ENCODE measurements at places on chromosomes 1 and 21.

- DNase-seq = no peak
Measured at GRCh38 chr1:33060579-33061083, 20.3 kb upstream of the AZIN2 start.

DNA sequence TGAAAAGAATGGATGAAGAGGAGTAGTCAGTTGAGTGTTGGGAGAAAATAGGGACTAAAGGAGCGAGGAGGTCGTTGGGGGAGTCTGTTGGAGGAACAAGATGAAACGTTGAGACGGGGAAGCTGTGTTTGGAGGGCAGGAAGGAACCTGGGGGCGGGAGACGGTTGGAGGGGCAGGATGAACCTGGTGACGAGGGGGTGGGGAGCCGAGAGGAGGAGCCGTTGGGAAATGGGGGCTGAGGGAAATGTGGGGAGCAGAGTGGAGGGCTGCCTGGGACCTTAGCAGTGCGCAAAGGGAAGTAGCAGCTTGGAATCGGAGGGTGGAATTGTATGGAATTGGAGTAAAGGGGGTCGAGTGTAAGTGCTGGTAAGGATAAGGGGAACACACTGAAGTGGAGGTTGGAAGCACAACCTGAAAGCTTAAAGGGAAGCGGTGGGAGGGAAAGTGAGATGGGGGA is 630 bp downstream of the MTF2 start:
- peak; percentile 4 for DNase-seq

DNA sequence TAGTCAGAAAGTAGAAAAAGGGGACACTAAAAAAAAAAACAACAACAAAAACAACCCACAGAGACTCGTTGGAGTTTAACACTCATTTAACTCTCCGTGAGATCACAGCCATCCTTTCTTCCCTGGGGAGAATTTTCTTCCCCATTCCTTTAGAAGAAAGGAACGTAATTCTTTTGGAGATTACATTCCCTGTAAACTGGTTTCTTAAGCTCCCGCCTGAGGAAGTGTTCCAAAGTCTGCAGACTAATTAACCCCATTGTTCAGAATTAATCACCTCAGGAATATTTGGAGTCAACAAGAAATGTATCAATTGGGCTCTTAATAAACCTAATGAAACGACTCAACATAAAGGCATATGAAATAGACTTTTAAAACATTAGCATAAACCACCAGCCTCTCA is 228.2 kb upstream of the CSF3R start:
- no peak for DNase-seq

DNA sequence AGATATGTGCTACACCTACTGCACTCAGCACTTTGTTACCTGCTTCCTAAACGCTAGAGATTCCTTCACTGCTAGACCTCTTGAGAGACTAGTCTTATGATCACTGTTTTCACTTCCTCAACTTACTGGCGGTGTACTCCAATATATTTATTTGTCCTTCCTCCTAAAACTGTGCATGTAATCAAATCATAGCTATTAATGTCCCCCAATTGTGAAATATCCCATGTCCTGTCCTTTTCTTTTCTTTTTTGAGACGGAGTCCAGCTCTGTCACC is 3.4 kb downstream of the SOAT1 start:
- no peak for DNase-seq

- DNase-seq = no peak
Measured at GRCh38 chr1:27157194-27157593, 2.3 kb upstream of the SLC9A1 start.

DNA sequence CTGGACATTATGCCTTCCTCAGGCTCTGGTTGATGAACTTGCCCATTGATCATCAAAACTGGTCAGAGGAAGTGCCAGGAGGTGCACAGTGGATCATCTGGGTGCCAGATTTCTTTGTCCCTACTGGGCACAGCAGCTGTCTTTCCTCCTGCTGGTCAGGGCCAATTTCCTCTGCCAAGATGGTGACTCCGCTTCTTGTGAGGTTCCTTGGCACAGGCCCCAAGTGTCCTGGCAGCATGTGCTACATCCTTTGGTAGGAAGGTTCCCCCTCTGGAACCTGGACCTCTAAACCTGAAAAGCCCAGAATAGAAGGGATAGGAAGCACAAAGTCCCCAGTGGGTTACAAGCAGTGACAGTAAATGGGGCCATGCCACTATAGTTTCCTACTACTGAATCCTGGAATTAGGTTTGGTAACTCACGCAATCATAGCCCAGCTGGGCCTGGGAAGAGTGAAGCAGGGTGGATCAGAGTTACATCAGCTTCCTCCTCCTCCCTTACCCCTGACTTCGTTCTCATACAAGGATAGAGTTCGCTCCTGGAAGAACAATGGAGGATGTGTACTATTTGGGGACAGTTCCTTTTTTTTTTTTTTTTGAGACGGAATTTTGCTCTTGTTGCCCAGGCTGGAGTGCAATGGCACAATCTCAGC is 147.1 kb downstream of the CNIH3 start:
- no peak for DNase-seq

- DNase-seq = no peak
Measured at GRCh38 chr1:171220581-171221054, 27.7 kb upstream of the FMO1 start.

DNA sequence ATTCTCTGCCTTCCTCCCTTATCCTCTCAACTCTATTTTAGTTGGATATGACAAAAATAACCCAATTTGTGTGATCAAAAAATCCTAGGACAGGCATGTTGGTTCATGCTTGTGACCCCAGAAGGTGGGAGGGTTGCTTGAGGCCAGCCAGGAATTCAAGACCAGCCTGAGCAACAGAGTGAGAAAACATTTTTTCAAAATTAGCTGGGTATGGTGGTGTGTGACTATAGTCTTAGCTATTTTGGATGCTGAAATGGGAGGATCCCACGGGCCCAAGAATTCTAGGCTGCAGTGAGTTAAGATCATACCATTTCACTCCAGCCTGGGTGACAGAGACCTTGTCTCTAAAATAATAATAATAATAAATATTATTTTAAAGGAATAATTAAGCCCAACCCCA is 1383.1 kb upstream of the ADGRL2 start:
- no peak for DNase-seq

GRCh38 chr1:101025283-101025656 is 314 bp downstream of the DPH5 start:
- no peak for DNase-seq

GRCh38 chr1:230868736-230869385 is 540 bp upstream of the C1orf198 start:
- DNase-seq = no peak
